SW 1271 (cell line): ENCODE measurements at places on chromosomes 7 and 10.
A peak's percentile ranks its signal among the peaks of the same experiment; 100 is the strongest.

- DNase-seq, result no peak
These were observed 31.1 kb downstream of the CSTF2T start for GRCh38 chr10:51668336-51668689.

GRCh38 chr10:62545160-62546066 is 171.2 kb downstream of the ZNF365 start:
- no peak for DNase-seq

GRCh38 chr10:30036811-30037210 is 22.6 kb downstream of the JCAD start:
- DNase-seq, result no peak

GRCh38 chr7:51012569-51013217 is 230.0 kb upstream of the GRB10 start:
- DNase-seq, result no peak

- DNase-seq, result no peak
These were observed 104.0 kb upstream of the ZEB1 start for GRCh38 chr10:31215052-31215451.

GRCh38 chr7:111931016-111931517 is 275.1 kb downstream of the DOCK4 start:
- DNase-seq, result no peak

DNA sequence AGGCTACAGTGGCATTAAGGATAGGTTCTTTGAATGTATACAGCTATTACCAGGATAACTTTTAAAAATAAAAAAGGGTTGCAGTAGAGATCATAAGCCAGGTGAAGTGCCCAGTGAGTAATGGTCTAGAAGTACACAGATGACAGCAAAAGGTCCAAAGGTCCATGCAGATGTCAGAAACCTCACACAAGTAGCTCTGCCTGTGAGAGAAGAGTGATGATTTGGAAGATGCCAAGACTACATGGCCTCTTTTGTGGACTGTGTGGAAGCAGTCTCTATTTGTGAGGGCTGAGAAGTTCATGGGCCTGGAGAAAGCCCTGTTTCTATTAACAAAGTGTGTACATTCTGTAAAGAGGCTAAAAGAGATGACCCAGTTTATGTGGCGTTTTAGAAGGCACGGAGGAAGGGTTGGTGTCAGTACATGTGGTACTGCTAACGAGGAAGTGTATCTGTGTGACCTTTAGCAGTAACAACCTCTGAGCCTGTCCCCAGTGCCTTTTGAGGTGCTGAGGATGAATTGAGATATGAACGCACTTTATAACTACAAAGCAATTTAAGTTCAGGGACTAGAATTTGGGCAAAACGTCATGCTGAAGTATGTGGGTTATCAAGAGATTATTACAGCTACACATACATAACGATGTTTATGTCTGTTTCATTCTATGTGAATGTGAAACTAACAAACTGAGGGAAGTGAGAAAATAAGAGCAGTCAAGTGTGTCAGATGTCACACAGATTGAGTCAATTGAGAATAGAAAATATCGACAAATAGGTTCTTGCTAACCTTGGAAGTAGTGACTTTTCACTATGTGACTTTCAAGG is 7.6 kb downstream of the CYCS start:
- DNase-seq, result no peak

DNA sequence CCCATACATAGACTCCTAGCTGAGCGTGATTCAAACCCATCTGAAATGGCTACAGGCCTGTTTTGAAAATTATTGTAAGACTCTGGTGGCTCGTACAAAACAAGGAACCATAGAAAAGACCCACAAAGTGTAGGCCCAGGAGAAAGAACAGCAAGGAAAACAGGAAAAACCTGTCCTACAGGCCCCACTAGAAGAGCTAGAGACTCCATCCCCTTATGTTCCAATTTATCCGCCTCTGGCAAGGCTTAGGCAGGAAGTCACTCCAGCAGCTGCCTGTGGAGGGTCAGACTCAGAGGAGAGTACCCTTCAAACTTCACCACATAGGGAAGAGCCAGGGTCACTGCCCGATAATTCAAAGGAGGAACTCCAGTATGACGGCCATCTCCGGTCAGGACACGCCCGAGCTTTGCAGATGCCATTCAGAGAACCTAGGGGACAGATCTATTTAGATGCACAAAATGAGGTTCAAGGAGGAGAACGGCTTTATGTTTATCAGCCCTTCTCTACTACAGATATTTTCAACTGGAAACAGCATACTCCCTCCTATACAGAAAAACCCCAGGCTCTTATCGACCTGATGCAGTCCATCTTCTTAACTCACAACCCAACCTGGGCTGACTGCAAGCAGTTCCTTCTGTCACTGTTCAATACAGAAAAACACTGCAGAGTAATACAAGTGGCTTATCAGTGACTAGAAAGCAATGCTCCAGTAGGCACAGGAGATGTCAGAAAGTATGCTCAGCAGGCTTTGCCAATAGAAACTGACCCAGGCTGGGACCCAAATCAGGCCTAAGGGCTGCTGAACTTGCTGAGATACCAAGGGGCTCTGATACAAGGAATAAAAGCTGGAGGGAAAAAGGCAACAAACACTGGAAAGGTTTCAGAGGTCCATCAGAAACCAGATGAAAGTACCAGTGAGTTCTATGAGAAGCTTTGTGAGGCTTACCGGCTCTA is 8.6 kb upstream of the ZNF33B start:
- no peak for DNase-seq

DNA sequence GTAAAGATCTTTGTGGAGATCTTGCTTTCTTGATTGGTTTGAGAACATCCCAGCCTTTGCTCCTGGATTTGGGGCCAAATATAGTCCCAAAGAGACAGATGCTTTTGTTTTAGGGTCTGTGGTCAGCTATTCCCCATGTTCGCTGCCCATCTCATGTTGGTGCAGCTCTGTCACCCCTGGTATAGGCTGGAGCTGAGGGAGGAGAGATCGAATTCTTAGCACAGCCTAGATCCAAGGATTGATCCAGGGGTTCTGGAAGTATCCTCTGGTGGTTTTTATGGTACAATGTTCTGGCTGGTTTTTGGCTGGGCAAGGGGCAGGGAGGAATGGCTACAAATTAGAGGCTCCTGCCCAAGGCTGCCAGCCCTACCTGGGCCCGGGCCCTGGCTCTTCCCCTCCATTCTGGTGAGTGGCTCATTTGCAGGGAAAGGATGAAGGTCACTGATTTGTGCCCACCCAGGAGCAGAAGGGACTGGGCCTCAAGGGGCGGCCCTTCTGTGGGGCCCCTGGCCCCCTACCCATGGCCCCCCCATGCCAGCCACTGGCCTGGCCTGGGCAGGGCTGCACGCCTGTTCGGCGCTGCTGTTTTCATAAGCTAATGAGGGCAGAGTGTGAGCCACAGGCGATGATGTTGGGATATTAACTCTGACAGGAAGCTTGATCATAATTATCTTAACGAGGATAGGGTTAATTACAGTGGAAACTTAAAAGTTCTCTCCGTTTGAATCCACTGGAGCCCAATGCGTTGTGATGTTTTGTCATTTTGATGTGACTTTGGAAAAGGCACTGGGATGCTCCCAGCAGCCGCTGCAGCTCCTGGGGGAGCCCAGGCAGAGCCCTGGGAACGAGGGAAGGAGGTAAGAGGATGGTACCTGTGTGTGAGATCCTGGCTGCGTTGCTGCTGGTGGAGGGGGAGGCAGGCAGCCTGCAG is 600.6 kb downstream of the LRMDA start:
- DNase-seq, result no peak

- DNase-seq, result no peak
These were observed 497.7 kb downstream of the KIF20B start for GRCh38 chr10:90199093-90199492.

GRCh38 chr7:134287916-134288659 is 28.6 kb downstream of the SLC35B4 start:
- DNase-seq, result no peak

DNA sequence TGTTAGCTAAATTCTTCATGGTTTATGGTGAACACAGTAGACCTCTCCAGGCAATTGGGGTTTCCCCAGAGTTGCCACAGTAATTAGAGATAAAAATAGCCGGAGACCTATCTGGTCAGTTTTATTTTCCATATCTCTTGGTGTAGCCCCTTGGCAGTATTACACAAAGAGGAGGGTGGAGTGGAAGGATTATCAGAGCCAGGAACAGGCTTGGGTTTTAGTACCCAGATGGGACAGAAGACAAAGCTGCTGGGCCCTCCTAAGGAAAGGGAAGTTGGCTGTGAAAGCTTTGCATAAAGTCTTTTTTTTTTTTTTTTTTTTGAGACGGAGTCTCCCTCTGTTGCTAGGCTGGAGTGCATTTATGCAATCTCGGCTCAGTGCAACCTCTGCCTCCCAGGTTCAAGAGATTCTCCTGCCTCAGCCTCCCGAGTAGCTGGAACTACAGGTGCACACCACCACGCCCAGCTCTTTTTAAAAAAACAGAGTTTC is 9.7 kb downstream of the ZSCAN21 start:
- no peak for DNase-seq

DNA sequence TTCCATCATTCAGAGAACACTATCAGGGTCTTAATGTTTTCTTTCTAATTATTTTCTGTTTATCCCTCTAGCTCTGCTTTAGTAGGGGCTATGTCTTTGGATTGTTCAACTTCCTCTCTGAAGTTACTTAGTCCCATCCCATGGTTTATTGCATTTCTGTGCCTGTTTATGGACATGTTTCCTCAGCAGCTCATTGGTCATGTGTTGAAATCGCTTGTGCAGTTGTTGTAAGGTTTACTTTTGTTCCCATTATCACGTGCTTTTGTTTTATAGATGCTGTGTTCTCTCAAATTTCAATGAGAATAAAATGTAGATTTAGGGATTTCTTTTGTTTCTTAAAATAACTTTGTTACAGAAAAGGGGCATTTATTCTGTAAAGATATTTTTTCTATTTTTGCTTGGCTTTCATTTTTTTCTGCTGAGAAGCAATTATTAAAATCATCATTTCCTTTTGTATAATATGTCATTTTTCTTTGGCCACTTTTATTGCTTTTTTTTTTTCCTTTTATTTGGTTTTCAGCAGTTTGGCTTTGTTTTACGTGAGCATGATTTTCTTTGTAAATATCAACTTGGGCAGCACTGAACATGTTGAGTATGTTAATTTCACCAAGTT is 110.9 kb downstream of the CCDC7 start:
- DNase-seq, result no peak

DNA sequence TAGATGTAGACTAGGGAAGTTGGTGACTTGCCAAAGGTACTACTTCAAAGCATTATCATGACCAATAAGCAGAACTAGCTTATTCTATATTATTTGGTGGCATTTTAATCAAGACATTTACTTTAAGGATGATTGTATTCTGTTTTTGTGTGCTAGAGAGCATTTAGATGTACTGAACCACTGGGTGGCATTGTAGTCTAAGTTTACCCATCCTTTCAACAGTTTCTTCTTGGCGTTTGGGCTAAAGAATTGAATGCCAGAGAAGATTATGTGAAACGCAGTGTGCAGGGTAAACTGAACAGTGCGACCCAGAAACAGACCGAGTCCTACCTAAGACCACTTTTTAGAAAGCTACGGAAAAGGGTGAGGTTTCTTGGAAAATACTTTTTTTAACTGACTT is 26.8 kb downstream of the PRPF18 start:
- DNase-seq, result peak; percentile 20

DNA sequence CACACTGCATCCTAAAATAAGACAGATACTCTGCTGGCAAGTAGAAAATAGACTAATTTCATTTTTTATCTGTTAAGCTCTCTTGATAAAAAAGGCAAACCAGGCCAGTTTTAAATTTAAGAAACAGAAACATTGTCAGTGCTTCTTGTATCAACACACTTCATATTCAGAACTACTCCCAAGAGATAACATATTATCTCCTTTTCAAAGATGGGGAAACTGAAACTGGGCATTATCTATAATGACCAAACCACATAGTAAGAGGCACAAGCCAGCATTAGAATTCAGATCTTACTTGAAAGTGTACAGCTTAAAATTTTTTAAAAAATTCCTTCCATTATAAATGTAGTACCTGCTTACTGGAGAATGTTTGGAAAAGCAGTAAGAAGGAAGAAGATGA is 14.7 kb downstream of the SRI start:
- no peak for DNase-seq

DNA sequence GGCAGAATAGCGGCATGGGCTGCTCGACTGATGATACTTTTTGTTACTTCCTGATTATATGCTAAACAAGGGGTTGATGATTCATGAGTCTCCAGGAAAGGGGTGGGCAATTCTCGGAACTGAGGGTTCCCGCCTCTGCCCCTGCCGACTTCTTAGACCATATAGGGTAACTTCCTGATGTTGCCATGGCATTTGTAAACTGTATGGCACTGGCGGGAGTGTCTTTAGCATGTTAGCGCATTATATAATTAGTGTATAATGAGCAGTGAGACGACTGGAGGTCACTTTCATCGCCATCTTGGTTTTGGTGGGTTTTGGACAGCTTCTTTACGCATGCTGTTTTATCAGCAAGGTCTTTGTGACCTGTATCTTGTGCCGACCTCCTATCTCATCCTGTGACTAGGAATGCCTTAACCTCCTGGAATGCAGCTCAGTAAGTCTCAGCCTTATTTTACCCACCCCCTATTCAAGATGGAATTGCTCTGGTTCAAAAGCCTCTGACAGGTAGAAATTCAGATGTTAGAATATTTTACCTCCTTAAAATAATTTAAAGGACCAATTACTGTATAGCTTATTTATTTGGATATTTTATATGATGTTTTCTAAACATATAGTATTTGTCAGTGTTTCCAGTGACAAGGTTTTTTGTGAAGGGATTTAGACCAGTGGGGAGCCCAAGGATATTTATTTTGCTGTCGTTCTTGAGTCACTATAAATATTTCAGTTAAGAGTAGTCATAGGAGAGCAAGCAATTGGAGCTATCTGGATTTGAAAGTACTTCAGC is 90.1 kb upstream of the PIK3CG start:
- peak; percentile 95 for DNase-seq

- DNase-seq, result no peak
These were observed 569 bp downstream of the CAV1 start for GRCh38 chr7:116525298-116525912.

GRCh38 chr7:128271471-128271941 is 30.4 kb downstream of the LEP start:
- DNase-seq, result no peak

GRCh38 chr10:25492040-25492439 is 317.2 kb downstream of the GPR158 start:
- DNase-seq, result no peak

DNA sequence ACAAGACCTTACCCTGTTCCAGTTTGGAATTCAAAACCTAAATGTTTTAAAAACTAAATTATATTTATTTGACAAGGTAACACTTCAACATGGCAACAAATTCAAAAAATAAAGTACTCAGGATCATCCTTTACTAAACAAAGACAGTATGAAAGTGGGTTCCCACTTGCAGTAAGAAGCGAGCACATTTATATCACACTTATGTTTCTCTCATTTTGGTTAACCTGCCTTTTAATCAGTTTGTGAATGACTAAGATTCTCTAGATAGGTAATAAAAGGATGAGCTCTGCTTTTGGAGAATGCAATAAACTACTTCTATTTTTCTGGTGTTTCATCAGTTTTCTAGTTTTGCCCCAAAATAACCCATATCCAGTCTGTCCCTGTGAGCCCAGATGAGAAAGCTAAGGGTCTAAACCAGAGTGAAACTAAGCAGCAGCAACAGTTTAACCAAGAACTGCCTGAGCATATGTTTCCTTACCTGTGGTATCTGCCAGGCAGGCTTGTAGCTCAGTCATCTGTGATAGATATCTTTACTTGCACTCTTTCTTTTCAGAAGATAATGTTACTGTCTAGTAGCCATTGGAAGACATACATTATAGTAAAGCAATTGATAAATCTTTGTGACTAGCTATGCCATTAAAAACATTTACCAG is 64.1 kb downstream of the ABLIM1 start:
- no peak for DNase-seq
